ENCODE measurements at places on chromosomes 13 and 19.

DNA sequence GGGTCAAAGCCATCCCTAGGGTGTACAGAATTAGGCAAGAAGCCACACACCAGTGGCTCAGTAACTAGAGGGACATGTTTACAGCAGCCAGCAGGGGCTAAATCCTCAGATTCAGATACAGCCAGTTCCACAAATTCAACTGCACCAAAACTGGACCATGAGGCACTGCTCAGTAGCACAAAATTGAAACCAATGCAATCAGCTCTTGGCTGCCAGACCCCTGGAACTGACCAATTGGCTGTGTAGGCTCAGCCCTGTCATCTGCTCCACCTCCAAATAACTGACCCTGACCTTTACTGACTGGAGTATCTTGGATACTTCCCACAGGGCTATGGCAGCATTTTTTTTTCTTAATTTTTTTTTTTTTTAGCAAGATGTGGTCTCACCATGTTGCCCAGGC lies 226.5 kb downstream of the FOXO1 start:
- DNase-seq: no peak

- peak; percentile 28 for DNase-seq
These were observed 6.0 kb downstream of the TEKTIP1 start for GRCh38 chr19:3544742-3545668.

DNA sequence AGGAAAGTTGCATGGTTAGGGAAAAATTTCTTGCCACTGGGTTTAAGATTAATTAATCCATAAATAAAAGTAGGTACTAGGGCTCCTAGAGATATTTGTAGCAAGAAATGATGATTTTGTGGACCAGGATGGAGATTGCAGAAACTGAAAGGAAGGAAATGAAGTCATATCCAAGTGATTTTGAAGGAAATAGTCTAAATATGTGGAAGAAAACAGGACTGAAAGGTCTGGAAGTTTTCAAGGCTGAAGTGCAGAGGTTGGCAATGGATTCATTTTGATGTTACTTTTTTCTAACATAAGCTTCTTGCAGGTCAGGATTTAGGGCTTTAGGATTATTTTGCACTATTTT lies 52.8 kb downstream of the SOX21 start:
- DNase-seq: no peak

DNA sequence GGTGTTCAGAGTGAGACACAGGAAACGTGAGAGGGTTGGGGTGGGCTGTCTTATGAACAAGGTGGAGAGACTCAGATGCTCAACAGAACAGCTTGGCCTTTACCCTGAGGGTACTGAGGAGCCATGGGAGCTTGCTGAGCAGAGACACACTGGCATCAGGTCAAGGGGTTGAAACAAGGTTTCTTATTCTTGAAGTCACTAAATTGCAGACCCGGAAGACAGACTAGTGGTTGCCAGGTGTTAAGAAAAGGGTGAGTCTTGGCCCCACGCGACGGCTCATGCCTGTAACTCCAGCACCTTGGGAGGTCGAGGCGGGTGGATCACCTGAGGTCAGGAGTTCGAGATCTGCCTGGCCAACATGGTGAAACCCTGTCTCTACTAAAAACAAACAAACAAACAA lies 22.4 kb downstream of the CACNG6 start:
- DNase-seq: no peak

DNA sequence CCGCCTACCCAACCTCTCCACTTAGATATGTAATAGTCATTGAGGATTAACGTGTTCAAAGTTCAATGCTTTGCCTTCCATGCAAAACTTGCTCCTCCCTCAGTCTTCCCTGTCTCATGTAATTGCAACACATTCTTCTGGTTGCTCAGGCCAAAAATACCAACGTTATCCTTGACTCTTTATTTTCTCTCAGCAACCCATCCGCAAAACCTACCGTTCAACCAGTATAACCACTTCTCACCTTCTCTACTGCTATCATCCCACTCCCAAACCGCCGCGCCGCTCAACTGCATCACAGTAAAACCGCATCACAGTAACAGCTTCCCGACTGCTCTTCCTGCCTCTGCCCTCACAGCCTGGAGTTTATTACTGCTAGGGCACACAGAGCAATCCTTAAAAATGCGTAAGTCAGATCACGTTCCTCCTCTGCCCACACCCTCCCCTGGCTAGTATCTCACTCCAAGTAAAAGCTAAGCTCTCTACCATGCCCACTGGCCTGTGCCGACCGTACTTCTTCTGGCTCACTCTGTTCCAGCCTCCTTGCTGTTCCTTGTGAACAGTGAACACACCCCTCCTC lies 8.2 kb downstream of the MTIF3 start:
- DNase-seq: no peak

GRCh38 chr13:77177646-77178045 lies 149.2 kb downstream of the MYCBP2 start:
- DNase-seq: no peak

DNA sequence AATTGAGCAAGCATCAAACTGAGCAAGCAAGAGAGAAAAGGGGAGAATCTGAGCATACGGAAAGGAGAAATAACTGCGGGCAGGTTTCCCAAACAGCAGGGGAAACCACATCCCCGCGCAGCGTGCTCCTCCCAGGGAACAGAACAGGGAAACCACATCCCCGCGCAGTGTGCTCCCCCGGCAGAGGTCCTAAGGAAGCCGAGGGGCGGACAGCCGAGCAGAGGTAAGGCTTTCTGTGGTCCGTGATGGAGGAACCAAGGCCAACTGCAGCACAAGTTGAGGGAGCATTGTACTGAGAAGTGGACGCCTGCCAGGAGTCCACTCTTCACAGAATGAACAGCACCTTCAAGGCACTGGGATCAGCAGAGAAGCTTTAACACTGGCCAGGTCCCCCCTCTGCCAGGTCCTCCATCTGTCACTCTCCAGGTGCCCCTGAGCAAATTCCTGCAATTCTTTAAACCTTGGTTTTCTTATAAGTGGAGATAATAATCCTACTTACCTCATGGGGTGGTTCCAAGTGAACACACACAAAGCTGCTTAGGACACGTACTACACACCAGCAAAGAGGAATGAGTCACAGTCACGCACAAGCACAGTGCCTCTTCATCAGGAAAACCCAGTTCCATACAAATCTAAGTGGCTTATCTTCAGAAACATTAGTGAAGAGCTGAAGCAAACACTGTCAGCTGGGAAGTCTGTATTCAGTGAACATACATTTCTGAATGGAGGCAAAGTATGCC lies 23.0 kb upstream of the LAMP1 start:
- DNase-seq: no peak

DNA sequence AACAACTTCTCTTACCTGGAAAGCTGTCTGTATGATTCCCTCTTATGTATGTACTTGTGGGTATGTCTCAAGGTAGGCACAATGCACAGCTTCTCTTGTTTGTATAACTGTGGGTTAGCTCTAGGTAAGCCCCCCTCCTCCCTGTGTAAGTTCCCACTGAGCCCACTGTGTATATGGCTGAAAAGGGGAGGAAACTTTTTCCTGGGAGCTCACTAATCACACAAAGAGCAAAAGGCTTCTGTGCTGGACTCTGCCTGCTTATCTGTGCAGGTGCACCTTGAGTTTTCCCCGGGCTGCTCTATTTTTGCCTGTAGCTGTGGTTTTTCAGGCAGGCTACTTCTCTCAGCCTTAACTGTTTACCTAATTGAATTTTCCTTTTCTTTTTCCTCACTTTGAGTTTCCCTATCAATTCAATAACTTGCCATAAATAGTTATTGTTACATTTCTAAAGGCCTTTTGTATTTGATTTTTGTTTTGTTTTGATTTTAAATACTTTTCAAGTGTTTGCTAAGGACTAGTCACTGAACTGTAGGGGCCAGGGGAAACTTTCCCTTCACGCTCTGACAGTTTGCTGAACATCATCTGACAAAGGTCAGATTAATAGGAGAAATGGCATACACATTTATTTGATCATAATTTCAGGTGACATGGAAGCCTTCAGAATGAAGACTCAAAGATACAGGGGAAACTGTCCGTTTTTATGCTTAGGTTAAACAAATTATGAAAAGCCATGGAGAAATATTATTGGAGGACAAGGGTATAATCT lies 423.5 kb upstream of the ATXN8OS start:
- no peak for DNase-seq

DNA sequence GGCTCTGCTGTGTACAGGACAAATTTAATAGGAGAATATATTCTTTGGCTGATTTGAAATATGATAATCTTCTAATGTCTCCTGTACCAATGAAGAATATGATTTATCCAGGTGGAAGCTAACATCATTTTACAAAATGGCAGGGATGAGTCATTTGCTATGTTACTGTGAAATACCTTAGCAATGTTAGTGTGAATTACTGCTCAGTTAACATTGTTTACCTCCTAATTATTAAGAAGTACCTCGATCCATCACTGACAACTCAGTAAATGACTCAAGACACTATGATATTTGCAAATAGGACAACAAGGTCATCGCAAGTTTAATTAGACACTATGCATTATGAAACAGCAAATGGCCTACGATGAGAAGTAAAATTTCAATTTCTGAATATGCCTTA lies 309.1 kb upstream of the EDNRB start:
- DNase-seq: no peak

DNA sequence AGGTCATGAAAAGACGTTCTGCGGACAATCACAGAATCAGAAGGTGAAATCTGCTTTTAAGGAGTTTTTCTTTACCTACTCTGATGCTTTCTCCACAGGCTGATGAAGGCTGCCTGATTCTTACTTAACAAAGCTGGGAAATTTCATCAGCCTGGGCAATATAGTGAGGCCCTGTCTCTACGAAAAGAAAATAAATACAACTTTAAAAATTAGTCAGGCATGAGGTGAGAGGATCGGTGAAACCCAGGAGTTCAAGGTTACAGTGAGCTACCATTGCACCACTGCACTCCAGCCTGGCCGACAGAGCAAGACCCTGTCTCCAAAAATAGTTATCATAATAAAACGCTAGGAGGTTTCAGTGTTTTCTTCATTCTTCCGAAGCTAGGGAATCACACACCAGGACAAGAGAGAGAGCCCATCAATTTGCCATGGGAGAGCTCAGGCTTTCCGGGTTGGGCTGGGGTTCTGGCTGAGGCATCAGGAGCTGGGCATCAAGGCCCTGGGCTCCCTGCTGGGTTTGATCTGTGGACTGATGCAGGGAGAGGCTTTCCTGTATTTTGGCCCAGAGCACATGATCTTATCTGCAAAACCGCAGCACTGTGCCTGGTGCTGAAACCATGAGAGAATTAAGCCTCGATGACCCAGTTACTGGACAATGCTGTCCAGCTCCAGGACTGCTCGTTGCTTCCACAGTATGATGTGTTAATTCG lies 25.1 kb upstream of the CEBPG start:
- DNase-seq: no peak

DNA sequence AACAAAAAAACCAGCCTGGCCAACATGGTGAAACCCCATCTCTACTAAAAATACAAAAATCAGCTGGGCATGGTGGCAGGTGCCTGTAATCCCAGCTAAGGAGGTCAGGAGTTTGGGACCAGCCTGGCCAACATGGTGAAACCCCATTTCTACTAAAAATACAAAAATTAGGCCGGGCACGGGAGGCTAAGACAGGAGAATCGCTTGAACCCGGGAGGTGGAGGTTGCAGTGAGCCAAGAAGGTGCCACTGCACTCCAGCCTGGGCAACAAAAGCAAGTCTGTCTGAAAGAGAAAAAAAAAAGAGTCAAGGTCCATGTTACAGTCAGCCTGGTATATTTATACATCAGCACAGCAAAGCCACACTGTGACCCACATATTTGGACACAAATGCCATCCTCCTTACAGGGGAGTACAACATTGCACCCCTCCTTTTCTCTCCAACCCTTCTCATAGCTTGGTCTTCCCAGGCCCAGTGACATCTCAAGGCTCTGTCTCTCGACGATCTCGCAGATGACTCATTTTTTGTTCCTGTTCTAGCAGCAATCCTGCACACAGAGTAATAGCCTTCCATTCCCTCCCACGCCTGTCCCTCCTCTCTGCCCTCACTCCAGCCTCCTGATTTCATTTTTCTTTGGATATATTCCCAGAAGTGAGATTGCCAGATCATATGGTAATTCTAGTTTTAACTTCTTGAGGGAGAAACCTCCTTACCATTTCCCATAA lies 21.0 kb upstream of the DPP9 start:
- DNase-seq: no peak

DNA sequence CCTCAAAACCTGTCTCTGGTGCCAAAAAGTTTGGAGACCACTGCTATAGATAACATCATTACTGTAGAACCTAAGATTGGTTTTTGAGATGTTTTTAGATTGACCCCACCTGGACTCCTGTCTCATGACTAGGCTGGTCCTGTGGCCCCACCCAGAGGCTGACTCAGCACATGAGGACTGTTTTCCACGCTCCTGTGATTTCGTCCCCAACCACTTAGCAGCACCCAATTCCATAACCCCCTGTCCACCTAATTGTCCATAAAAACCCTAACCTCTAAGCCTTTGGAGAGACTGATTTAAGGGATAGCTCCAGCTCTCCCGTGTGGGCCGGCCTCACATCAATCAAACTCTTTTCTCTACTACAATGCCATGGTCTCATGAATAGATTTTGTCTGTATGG lies 25.6 kb upstream of the GAS6 start:
- DNase-seq: no peak

DNA sequence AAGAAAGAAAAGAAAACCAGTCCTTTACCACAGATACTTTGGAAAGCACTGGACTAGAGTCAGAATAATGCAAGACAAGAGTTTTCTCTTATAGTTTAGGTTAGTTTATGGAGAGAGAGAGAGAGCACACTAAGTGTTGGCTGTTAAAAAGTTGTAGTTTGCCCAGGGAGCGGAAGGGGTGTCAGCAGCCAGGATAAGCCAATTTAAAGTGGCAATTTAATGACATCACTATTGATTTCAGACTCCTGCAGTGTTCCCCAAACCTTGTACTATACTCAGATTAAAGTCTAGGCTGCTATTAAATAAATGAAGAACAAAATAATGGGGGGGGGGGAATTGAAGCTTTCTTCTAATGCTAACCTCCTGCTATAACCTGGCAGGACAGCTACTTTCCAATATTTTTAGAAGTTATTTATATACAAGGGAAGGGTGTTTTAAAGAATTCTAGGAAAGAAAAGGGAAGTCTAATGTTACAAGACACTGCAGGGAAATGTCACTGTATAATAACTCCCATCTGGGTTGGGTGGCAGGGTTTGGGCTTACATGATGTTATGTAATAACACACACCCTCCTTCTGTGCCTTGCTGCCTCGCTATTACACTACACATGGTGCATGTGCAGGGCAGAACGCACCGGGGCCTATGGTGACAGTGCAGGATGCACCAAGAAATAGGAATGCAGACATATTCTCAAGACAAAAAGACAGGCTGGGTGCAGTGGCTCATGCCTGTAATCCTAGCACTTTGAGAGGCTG lies 19.9 kb downstream of the TPT1 start:
- DNase-seq: no peak

Measured in activated CD8-positive, alpha-beta memory T cell treated with anti-CD3 and anti-CD28 coated beads for 4 hours (primary cell).